ENCODE measurements at places on chromosomes 13 and 19.

- DNase-seq: no peak
These were observed 9.5 kb downstream of the XAB2 start for GRCh38 chr19:7619671-7620441.

DNA sequence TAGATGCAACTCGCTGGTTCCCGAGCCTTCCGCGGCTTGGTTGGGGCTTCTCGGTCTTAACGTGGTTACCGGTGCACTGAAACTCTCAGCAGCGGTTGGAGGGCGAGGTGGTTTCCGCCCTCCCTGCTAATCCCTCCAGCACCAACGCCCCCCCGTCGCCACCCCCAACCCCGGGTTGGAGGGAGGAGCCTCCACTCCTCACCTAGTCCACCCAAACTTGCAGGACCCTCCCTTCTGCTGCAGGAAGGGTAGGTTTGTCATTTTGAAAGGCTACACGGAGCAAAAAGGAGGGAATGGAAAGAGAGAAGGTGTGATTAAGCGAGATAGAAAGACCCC, 465.0 kb downstream of the ITGBL1 start:
- DNase-seq: no peak

GRCh38 chr19:18769989-18770528, 21.0 kb downstream of the COMP start:
- no peak for DNase-seq

DNA sequence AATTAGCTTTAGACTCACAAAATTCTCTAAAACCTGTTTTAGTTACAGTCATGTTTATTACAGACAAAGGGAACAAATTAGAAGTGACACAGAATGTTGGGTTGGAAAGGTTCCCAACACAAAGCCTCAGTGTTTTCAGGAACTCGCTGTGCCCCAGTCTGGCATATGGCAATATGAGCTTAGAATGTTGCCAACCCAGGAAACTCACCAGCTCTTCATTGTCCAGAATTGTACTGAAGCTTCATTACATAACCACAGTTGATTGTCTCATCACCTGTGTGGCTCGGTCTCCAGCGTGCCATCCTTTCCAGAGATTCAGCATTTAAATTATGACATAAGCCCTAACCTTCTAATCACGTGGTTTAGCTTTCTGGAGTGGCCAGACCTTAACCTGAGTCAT, 19.1 kb downstream of the ZNF264 start:
- DNase-seq: no peak

GRCh38 chr19:38684078-38684861, 36.8 kb downstream of the ACTN4 start:
- peak; percentile 40 for DNase-seq

- DNase-seq: peak; percentile 71
These were observed 18.1 kb upstream of the GTF3A start for GRCh38 chr13:27406178-27406939.

DNA sequence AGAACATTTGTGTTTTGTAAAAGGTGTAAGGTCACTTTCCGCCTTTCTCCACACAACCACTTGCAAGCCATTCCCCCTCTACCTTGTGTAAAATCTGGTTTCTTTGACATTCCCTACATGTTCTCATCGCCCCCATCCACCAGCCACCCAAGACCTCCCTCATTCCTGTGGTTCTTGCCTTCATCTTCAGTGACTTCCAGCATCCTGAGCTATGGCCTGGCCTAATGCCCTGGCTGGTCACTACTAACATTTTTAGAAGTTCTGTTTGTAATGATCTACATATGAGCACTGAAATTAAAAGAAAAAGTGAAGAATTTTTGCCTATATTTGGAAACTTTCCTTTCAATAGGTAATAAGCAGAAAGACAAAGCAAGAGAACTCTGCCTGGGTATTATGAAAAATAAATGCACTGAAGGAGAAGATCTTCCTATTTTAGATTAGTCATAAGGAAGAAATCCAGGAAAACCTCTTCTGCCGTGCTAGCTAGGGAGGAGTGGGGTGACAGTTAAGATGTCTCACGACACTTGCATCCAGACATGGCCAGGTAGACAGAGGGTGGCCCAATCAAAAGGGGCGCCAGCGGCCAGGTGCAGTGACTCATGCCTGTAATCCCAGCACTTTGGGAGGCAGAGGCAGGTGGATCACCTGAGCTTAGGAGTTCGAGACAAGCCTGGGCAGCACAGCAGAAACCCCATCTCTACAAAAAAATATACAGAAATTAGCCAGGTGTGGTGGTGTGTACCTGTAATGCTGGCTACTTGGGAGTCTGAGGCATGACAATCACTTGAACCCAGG, 28.1 kb upstream of the MPHOSPH8 start:
- DNase-seq: no peak

DNA sequence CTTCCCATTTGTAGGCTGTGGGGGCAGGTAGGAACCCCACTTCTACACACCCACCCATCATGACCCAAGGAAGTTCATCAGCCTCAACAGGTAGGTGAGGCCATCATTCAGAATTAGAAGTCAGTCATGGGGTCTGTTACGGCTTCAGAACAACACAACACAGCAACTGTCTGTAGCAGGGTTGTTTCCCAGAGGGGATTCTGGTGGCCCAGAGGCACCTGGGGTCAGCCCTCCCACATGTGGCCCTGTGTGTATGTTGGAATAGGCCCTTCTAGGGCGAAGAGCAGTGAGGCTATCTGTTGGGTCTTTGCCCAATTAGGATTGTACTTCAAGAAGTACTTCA, 3.4 kb downstream of the IGFLR1 start:
- no peak for DNase-seq

- peak; percentile 58 for DNase-seq
These were observed 51.7 kb upstream of the EEF1AKMT1 start for GRCh38 chr13:20825477-20825875.

Measured in common myeloid progenitor, CD34-positive (primary cell).